ENCODE measurements at places on chromosomes 5 and 9. TPM values are rescaled to one million over a fixed set of nuclear protein-coding genes. Genes with fewer than 3 reads are reported as not detected.

DNA sequence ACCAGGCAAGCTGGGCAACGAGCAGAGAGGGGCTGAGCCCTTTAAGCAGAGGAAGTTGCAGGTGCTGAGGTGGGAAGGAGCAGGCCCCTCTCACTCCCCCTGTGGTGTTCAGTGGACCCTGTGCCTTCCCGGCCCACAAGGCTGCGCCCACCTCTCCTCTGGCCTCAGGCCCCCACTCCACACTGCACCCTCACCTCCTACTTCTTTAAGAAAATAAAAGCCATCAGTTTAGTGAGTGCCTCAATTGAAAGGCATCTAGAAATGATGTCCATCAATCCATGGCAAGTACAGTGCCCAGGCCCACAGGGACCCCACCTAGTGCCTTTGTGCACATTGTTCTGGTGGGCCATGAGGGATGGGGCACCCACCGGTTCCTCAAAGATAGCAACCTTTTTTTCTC lies 158.0 kb downstream of the PAX5 start:
- H3K4me1 ChIP-seq = no peaks in the 10 kb centered on the region
- no peak for DNase-seq
- H3K4me3 ChIP-seq = no peak overlapping the region
- H3K27me3 ChIP-seq = no peaks in the 10 kb centered on the region
- H3K36me3 ChIP-seq = no peaks in the 10 kb centered on the region

The CCL27 gene
- not detected for total RNA-seq

DNA sequence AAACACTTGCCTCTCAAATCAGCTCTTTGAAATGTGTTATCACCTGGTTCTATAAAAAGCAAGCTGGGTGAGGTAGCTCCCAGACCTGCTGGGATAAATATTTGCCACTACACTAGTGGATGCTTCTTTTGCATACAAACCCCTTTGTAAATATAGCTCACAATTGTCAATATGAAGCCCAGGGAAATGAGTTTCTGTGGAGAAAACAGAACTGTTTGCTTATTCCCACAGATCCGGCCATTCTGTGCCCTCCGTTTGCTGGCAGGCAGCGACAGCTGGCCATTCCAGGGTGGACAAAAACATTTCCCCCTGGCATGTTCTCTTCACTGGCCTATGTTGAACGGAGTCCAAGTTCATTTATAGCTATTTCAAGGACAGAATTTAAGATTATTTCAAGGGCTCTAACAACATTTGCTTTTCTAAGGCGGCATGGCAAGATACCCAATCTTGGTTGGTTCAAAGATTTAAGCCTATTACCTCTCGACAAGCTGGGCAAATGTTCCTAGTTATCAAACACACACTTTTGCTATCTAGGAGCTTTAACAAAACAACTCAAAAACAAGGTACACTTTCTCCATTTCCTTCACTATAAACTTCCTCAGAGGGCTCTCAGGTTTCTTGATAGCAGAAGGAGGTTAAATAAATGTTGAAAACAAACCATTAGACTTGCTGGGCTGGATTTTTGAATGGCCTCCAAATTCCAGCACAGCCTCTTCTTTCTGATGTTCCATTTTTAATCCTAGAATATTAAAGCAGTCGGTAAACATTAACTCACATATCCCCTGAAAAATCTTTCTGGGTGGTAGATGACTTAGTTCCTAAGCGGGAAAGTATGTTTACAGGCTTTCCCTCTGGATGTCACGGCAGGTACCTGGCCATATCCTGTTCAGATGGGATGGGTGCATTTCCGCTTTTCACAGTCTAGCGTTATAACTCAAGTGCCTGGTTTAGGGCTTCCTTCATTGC lies 332.3 kb downstream of the PLK2 start:
- no peaks in the 10 kb centered on the region for H3K4me1 ChIP-seq
- no peaks in the 10 kb centered on the region for H3K36me3 ChIP-seq
- no peak overlapping the region for H3K27ac ChIP-seq
- H3K4me3 ChIP-seq = no peak overlapping the region
- H3K27me3 ChIP-seq = no peaks in the 10 kb centered on the region

The MEF2C gene
- 17.3 TPM for total RNA-seq

DNA sequence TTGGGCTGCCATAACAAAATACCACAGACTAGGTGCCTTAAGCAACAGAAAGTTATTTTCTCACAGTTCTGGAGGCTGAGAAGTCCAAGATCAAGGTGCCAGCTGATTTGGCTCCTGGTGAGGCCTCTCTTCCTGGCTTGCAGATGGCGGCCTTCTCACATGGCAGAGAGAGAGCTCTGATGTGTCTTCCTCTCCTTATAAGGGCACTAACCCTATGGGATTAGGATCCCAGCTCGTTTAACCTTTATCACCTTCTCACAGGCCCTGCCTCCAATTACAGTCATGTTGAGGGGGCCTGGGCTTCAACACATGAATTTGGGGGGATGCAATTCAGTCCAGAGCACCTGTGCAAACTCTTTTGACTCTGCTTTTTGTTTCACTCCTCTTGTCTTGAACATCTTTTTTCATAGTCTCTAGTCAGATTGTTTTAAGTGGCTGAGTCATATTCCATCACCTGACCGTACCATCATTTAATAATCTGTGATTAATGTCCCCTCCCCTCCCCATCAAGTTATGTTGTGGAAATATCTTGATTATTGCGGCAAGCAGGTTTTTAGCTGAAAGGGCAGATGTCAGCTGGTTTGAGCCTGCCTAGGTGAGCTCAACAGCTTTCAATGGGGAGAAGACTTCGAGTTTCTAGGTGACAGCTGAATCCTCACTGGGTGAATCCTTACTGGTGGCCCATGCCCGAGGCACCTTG lies 61.8 kb downstream of the NDFIP1 start:
- H3K27ac ChIP-seq = no peak overlapping the region
- no peaks in the 10 kb centered on the region for H3K27me3 ChIP-seq
- H3K4me1 ChIP-seq = no peaks in the 10 kb centered on the region

DNA sequence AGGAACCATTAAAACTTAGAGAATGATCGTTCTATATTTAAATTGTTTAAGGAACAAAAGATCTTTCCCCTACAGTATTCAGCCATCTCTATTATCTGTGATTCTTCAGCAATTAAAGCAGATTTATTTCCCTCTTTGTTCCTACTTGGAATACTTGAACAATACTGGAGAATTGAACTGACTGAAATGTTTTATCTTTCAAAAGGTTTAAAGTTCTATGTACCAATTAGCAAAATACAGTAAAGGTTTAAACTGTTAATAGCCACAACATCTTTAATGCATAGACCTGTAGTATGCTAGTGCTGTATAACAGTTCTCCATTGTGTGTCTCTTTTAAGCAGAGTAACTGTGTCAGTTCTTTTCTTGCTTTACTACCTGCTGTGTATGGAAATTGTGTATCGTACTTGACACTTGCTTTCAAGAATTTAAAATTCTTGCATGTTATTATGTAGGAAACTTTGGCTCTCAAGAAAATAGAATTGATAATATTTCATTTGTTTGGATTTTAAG lies 54.0 kb downstream of the NDUFS4 start:
- H3K4me1 ChIP-seq = peaks cover 4% of the 10 kb centered on the region
- no peak overlapping the region for H3K27ac ChIP-seq
- no peak for DNase-seq
- H3K36me3 ChIP-seq = no peaks in the 10 kb centered on the region
- H3K27me3 ChIP-seq = no peaks in the 10 kb centered on the region
- H3K4me3 ChIP-seq = no peak overlapping the region

DNA sequence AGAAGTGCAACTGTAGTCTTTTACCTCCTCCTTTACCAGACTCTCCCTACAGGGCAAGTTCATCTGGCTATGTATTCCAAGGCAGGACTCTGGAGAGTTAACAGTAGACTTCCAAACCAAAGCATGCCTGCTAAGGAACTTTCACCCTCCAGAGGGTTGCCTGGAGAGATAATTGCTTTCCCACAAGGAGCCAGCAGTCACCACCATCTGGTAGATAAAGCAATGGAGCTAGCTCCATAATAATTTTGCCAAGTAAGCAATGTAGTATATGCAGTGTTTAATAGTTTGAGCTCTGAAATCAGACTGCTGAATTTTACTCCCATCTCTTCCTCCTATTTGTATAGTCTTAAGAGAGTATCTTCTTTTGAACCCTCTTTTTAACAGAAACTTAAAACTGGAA lies 566.8 kb upstream of the PTGER4 start:
- H3K27me3 ChIP-seq = no peaks in the 10 kb centered on the region
- no peak for DNase-seq
- peaks cover 5% of the 10 kb centered on the region for H3K4me1 ChIP-seq
- H3K36me3 ChIP-seq = no peaks in the 10 kb centered on the region
- no peak overlapping the region for H3K27ac ChIP-seq
- no peak overlapping the region for H3K4me3 ChIP-seq

DNA sequence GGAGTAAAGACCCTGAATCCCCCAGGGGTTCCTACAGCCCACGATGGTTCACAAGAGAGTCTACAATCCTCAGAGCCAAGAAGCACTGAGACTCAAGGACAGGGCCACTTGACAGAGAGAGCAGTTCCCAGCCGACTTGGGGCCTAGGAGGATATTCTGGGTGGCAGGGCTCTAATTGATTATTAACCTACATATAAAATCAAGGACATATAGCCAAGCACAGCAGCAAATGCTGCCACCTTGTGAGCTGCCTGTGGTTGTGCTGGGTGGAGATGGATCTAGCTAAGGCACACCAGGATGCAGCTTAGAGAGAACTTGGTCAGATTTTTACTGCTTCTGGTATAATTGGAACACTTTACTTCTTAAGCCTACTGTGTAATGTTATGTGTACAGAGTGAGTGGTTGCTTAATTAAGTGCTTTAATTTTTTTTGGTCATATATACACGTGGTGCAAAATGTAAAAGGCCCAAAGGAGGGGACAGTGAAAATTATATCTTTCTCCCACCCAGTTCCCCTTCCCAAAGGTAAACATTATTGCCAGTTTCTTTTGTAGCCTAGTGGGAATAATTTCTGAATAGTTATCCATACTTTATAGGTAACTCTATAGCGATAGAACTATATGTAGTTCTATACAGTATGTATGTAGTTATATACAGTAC lies 78.8 kb downstream of the F2RL2 start:
- peak; percentile 70 for DNase-seq
- peak overlapping the region; percentile 53 for H3K27ac ChIP-seq
- peaks cover 36% of the 10 kb centered on the region for H3K4me1 ChIP-seq
- no peaks in the 10 kb centered on the region for H3K27me3 ChIP-seq
- no peak overlapping the region for H3K4me3 ChIP-seq

DNA sequence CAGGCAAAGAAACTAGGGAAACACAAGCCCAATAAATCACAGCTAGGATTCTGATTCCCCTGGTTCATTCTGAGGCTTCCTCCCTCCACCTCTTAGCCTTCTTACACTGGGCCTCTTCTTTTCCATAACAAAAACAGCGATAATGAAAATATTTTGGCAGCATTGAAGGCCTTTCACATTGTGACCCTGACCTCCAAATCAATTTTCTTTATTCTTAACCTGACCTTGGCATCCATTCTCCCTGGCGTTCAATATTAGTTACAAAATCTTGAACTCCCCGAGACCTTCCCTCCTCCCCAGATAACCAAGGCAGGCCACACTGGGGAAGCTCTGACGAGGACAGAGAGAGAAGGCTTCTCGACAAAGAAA lies 399.9 kb downstream of the ZSWIM6 start:
- no peak for DNase-seq
- H3K36me3 ChIP-seq = no peaks in the 10 kb centered on the region
- H3K4me3 ChIP-seq = no peak overlapping the region
- no peaks in the 10 kb centered on the region for H3K27me3 ChIP-seq
- no peaks in the 10 kb centered on the region for H3K4me1 ChIP-seq
- no peak overlapping the region for H3K27ac ChIP-seq

GRCh38 chr9:134966270-134966669 lies 48.6 kb upstream of the FCN1 start:
- DNase-seq = no peak
- no peaks in the 10 kb centered on the region for H3K4me1 ChIP-seq
- no peaks in the 10 kb centered on the region for H3K36me3 ChIP-seq
- H3K4me3 ChIP-seq = no peak overlapping the region
- H3K27ac ChIP-seq = no peak overlapping the region
- peaks cover 20% of the 10 kb centered on the region for H3K27me3 ChIP-seq

DNA sequence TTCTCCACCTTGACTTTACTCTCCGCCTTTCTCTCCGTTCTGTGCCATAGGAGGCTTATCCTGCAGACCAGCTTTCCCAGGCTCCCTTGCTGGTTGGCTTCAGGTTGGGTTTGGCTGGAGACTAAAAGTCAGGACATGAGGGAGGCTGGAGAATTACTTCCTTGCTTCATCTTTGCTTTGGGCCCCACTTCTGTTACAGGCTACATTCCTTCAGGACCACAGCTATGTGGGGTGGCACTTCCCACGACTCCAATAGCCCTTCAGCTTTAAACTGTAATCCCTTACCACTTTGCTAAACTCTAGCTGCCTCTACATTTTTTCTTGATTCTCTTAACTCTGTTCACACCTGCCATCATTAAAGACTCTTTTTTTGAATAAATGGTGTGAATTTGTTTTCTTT lies 186.7 kb upstream of the NR4A3 start:
- no peak overlapping the region for H3K27ac ChIP-seq
- no peak overlapping the region for H3K4me3 ChIP-seq
- H3K4me1 ChIP-seq = no peaks in the 10 kb centered on the region
- no peaks in the 10 kb centered on the region for H3K36me3 ChIP-seq
- DNase-seq = no peak
- no peaks in the 10 kb centered on the region for H3K27me3 ChIP-seq

The IFNA21 gene
- not detected for total RNA-seq

DNA sequence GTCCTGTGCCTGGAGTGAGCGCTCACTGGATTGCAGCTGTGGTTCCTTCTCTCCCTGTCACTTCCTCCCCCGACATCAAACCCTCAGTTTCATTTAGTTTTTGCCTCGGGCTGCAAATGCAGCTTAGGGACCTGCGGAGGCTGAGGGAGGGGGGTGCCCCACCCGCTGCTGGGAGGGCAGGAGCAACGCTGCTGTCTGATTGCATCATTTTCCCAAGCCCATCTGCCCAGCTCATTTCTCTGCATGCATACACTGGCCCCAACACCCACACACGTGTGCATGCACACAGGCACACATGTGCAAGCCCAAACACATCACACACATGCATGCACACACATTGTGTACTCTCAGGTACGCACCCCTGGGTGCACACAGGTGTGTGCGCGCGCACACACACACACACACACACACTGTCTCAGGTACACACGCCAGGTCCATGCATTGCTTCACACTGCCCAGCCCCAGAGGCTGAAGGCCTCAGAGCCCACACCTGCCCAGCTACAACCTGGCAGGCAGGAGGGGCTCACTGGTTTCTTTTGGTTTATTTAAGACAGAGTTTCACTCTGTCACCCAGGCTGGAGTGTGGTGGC lies 3.4 kb downstream of the ASS1 start:
- H3K36me3 ChIP-seq = no peaks in the 10 kb centered on the region
- no peak overlapping the region for H3K27ac ChIP-seq
- no peak overlapping the region for H3K4me3 ChIP-seq
- H3K4me1 ChIP-seq = peaks cover 59% of the 10 kb centered on the region
- DNase-seq = no peak
- peaks cover 8% of the 10 kb centered on the region for H3K27me3 ChIP-seq

GRCh38 chr9:14783358-14783757 lies 60.8 kb upstream of the CER1 start:
- H3K4me3 ChIP-seq = no peak overlapping the region
- H3K36me3 ChIP-seq = no peaks in the 10 kb centered on the region
- H3K4me1 ChIP-seq = no peaks in the 10 kb centered on the region
- no peaks in the 10 kb centered on the region for H3K27me3 ChIP-seq
- DNase-seq = no peak

- no peak for DNase-seq
- no peak overlapping the region for H3K27ac ChIP-seq
Measured at GRCh38 chr9:37210737-37211523, 90.6 kb downstream of the ZCCHC7 start.

- peaks cover 7% of the 10 kb centered on the region for H3K4me1 ChIP-seq
- no peak overlapping the region for H3K4me3 ChIP-seq
- DNase-seq = no peak
- no peak overlapping the region for H3K27ac ChIP-seq
Measured at GRCh38 chr9:112535811-112536210, 49.2 kb downstream of the KIAA1958 start.

- peaks cover 5% of the 10 kb centered on the region for H3K27me3 ChIP-seq
- H3K4me1 ChIP-seq = no peaks in the 10 kb centered on the region
- H3K4me3 ChIP-seq = no peak overlapping the region
- DNase-seq = no peak
Measured at GRCh38 chr5:180474569-180474968, 19.6 kb upstream of the CNOT6 start.
